LHCN-M2 (cell line): ENCODE measurements at places on chromosomes 1 and 21.
A peak's percentile ranks its signal among the peaks of the same experiment; 100 is the strongest.

DNA sequence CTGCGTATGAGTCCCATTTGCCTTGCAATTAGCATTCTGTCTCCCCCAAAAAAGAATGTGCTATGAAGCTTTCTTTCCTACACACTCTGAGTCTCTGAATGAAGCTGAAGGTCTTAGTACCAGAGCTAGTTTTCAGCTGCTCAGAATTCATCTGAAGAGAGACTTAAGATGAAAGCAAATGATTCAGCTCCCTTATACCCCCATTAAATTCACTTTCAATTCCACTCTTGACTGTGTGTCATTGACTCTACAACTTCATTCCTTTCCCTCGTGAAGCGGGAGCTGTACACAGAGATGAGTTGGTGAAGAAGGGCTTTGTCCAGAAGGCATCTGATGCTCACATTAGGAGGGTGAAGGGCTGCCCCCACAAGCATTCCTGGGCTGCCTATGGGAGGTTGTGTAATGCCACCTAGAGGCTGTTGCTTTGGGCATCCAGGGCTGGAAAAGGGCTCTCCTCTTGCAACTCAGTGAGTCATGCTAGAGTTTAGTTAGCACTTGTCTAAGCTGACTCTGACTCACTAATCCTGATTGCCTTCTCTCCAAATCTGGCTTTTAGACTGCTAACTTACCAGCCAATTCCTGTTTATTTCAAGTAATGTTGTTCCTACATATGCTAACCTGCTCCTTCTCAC is 1.8 kb downstream of the SPRR1B start:
- peak; percentile 28 for DNase-seq

GRCh38 chr1:215600867-215601266 is 33.8 kb downstream of the KCTD3 start:
- DNase-seq: no peak

- DNase-seq: peak; percentile 56
Observed at GRCh38 chr1:156920233-156921052, at the start of gene LRRC71. LRRC71 (plus strand) TSS chr1:156920632; CDS start chr1:156920804, 172 bp downstream.

DNA sequence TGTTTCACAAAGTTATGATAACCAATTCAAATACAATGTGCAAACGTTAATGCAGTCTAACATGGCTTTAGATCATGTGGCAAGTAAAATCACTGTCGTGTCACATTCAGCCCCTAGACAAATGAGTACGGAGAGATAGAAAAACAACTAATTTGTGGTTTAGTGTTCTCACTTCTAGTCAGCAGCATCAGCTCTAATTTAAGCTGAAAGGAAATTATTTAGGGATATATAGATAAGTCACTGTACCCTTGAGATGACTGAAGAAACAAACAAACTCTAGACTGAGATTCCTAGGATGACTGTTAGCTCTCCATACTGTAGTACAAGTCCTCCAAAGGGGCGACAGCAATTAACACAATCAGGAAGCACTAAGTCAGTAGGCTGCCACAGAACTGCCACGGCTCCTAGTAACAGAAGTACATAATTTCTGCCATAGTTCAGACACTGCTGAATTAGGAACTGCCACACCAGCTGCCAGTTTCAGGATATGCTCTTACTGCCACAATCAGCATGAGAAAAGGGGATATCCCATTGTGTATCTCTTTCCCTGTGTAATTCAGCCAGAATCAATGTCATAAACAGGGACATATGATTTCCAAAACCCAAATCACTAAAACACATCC is 150.4 kb upstream of the NEGR1 start:
- peak; percentile 10 for DNase-seq

DNA sequence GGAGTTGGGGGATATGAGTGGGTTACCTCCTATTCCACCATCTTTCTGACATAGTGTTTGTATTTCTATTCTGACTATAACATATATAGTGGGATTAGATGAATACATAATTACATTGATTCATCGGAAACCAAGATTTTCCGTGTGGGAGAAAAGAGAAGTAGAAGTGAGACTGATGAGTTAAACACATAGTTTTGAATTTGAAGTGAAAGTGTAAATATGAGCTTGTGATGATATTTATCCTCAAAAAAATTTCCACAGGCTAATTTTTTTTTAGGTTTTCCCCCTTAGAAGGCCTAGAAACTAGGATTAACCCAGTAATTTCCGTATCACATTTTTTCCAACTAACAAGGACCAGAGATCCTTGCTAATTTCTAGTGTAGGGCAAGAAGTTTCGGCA is 6.9 kb downstream of the CD1B start:
- DNase-seq: no peak

DNA sequence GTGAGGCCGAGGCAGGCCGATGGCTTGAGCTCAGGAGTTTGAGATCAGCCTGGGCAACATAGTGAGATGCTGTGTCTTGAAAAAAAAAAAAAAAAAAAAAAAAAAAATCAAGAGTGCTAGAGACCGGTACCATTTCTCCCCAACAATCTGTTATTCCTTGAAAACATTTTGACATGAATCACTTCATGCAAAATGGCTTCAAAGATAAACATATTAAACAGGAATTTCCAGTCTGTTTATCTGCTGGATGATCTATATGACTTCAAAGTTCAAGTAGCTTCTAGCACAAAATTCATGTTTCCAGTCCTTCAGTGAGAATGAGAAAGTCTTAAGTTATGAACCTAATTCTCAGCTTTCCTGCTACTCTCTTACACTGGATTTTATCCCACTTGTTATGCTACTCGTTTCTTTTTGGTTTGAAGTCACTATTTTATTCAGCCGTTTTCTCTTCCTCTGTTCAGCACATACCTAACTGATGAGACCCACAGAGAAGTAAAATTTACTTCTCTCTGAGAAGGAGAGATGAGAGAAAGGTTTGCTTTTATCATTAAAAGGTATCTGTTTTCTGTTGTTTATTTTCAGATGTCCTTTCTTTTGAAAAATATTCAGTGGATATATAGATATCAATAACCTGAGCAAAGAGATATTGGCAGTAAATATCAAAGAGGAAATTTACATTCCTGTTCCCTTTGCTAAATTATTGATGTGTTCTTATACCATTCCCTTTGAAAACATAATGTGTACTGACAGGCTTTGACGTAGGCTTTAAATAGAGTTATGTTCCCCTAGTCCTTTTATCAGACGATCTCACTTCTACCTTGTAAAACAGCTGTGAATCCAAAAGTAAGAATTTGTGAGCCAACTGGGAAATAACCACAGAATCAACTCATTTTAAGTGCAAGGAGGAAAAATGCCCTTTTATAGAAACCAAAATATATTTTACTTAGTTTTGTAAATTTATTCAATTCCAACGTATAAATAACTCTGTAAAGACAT is 38.2 kb downstream of the CD46 start:
- DNase-seq: no peak

DNA sequence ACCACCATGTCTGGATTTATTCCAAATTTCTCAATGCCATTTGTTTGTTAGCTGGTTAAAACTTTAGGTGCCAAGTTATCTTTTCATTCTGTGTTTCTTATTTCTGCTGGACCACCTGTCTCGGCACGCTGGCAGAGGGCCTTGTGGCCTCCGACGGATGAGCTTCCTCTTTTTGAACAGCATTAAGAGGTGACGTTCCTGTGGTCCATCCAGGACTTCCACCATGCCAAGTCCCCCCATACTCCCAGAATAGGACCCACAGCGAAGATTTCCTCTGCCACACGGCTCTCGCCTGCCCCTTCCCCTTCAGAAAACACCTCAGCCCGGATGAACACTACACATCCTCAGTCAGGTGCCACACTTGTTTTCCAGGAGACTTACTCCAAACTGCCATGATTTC is 73.8 kb downstream of the NTPCR start:
- DNase-seq: no peak

GRCh38 chr1:214500340-214501055 is 50.9 kb downstream of the PTPN14 start:
- no peak for DNase-seq

DNA sequence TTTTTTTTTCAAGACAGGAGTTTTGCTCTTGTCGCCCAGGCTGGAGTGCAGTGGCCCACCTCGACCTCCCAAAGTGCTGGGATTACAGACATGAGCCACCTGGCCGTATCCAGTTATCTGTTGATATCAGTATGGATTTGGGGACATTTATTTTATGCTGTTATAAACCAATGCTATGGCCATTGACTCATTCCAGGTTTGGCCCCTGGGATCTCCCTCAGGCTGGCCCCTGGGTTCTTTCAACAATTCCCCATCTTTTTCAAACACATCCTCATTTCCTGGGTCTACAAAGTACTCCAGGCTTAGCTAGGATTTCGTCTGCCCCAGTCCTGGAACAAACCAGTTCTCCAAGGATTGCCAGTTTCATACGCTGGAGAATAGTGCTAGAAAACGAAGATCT is 44.1 kb downstream of the WDR4 start:
- DNase-seq: no peak

GRCh38 chr1:19250629-19251304 is 557 bp downstream of the EMC1 start:
- peak; percentile 4 for DNase-seq

GRCh38 chr1:29238620-29239002 is 2.3 kb downstream of the PTPRU start:
- no peak for DNase-seq

- peak; percentile 89 for DNase-seq
Observed at GRCh38 chr21:44958471-44959191, 18.8 kb downstream of the SLX9 start.

- no peak for DNase-seq
Observed at GRCh38 chr1:172708452-172708851, 49.5 kb downstream of the FASLG start.

- DNase-seq: peak; percentile 12
Observed at GRCh38 chr1:19762175-19762779, 37.4 kb downstream of the TMCO4 start.

DNA sequence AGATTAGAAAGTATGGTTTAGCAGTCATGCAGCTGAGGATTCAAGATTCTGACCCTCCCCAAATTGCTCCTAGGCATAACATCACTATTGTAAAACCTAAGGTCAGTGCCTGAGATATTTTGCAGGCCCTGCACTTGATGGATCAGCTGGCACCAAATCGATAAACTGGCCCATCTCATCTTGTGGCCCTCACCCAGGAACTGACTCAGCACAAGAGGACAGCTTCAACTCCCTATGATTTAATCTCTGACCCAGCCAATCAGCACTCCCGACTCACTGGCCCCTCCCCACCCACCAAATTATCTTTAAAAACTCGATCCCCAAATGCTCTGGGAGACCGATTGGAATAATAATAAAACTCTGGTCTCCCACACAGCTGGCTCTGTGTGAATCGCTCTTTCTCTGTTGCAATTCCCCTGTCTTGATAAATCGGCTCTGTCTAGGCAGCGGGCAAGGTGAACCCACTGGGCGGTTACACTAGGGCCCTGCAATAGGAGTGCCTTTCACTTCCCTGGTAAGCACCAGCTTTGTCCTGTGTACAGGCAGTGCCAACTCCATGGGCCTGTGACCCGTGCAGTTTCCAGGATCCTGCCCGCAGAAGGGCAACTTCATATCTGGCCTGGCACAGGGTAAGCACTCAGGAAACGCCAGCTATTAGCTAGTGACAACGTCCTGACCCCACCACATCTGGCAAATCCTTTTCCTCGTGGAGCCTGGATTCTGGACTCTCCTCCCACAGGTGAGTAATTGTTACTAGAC is 28.7 kb upstream of the SLC2A5 start:
- DNase-seq: no peak

DNA sequence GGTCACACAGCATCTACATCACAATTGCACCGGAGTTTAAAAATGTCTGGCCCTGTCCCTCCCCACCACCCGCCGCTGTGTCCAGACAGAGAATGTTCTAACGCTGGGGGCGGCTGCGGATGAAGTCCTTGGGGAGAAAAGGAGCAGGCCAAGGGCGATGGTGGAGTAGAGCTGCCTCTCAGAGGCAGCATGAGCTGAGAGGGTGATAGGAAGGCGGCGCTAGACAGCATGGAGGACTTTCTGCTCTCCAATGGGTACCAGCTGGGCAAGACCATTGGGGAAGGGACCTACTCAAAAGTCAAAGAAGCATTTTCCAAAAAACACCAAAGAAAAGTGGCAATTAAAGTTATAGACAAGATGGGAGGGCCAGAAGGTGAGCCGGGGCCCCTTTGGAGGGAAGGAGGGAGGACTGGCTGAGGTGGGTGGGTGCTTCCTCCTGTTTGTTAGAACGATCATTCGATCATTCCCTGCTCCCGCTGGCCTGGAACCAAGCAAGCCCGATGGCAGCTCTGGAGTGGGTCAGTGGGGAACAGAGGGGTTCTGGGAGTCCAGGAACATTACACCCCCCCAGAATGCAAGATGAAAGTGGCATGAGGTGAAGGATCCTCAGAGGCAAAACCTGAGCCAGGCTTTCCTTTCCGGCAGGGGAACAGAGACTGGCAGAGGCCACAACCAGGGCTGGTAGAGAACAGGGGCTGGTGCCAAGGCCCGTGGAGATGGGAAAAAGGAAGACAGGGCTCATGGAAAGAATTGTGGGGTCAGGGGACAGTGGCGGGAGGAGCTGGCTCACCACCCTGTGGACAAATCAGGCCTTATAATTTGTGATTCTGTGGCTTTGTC is at the start of the genes FAM229A and TSSK3:
FAM229A (minus strand) TSS at position 12 of the 840 bp plus-strand sequence. CDS start 394 bp downstream, outside the sequence.
TSSK3 (plus strand) TSS at position 66 of the 840 bp plus-strand sequence; CDS start at position 229, 163 bp downstream.
- DNase-seq: no peak

- no peak for DNase-seq
Observed at GRCh38 chr1:206568779-206569352, 43.4 kb downstream of the EIF2D start.

GRCh38 chr1:190478149-190479049 is 735 bp upstream of the BRINP3 start:
- peak; percentile 12 for DNase-seq

GRCh38 chr1:184051138-184051484 is 419 bp upstream of the TSEN15 start:
- no peak for DNase-seq

DNA sequence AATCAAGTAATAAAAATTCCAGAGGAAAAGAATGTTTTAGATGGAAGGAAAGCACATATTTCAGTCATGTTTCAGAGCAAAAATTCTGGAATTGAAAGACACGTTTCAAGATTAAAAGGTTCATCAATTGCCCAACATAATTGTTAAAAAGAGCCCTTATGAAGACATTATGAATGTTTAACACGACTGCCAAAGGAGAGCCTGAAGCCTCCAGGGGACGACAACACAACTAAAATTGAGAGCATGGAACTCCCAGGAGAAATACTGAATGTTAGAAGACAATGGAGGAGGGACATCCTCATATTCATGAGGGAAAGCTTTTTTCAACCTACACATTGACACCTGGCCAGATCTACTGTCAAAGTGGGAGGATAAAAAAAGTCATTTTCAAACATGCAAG is 16.0 kb downstream of the OR2T11 start:
- peak; percentile 49 for DNase-seq

DNA sequence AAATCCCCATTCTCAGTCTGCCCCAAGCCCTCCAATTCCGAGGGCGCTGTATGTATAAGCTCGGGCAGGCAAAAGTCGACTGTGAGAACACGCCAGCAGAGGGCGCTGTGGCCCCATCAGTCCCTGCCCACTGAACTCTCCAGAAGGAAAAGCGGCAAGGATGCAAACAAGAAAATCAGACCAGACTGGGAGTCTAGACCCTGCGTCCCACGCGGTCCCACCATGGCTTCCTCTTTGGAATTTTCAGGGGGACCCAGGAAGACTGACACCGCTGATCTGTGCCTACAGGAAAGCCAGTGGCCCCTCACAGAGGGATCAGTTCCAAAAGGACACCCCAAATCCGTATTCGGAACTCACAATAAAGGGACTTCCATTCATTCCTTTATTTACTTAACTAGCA is 19.5 kb downstream of the TEX35 start:
- peak; percentile 78 for DNase-seq

- DNase-seq: peak; percentile 19
Observed at GRCh38 chr1:211285196-211285595, 26.0 kb downstream of the RCOR3 start.

GRCh38 chr1:17696417-17697301 is 58.5 kb upstream of the ACTL8 start:
- DNase-seq: peak; percentile 38
